ENCODE measurements at places on chromosomes 1 and 21.

GRCh38 chr1:212981025-212981495, 30.7 kb downstream of the VASH2 start:
- DNase-seq: no peak

- no peak for DNase-seq
Measured at GRCh38 chr1:51924455-51924854, 45.9 kb upstream of the NRDC start.

DNA sequence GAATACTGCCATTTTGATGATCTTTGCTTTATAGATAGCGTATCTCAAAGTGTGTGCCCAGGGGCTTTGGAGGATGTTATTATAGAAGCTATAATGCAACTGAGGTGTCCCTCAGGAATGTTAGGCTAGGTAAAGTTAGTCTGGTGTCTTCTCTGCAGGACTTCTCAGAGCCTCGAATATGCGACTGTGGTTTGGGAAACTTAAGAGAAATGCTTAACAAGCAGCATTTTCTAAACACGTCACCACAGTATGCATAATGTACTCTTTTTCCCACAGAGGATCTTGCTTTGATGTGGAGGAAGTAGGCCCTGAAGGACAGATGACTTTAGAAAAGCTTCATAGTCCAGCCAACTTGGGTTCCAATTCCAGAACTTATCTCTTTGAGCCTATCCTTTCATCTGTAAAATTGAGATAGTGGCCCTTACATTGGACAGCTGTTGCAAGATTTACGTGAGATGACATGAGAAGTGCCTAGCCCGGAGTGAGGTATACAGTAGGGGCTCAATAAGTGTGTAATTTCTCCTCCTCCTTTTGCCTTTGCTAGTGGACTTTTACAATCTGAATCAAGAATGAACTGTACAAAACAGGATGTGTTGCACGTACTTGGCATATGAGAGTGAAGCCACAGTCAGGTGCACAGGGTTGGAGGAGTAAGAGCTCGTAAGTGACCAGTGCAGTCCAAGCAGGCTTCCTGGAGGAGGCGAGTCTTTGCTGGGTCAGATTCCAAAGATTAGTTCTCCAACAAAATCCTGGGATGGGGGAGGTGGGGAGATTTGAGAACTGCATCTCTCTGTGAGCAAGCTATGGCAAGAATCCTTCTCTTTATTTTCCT, 29.7 kb upstream of the TRABD2B start:
- DNase-seq: no peak

- DNase-seq: no peak
Measured at GRCh38 chr1:105399716-105400115, 1650.0 kb downstream of the AMY1C start.

DNA sequence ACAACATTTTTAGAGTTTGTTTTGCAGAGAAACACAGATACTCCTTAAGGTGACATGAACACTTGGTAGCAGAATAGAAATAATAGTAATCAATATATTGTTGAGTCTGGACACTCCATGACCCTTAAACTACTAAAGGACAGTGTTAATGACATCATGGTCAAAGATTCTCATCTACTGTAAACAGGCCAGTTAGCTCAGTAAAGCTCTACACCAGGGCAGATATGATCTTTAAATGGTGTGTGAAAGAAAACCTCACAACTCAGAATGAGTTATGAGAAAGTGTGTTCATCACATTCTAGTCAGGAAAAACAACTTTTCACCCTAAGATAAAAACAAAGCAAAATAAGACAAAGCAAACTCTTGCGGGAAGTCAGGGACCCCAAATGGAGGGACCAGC, 58.1 kb upstream of the ADAMTS5 start:
- DNase-seq: no peak

GRCh38 chr1:184424157-184424556, 37.3 kb downstream of the C1orf21 start:
- no peak for DNase-seq

GRCh38 chr1:195576641-195577040, 1031.6 kb downstream of the KCNT2 start:
- DNase-seq: no peak

DNA sequence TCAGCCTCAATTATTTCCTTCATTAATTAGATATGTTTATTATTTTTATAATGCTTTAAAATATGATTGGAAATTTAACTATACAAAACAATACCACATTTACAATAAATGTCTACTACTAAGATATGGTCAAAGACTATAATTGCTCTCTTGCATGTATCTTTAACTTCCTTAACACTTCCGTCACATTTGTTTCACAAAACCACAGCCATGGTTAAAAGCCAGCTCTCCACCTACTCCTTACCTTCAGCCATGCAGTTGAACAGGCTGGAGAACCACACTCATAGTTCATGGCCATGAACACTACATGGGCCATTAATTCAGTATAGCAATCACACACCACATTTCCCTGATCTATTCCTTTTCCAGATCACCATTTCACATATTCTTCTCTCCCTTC, 72.2 kb downstream of the NME7 start:
- no peak for DNase-seq

- no peak for DNase-seq
Measured at GRCh38 chr21:25709684-25710265, 24.9 kb downstream of the ATP5PF start.

- no peak for DNase-seq
Measured at GRCh38 chr1:230707732-230708630, 5.9 kb downstream of the AGT start.

DNA sequence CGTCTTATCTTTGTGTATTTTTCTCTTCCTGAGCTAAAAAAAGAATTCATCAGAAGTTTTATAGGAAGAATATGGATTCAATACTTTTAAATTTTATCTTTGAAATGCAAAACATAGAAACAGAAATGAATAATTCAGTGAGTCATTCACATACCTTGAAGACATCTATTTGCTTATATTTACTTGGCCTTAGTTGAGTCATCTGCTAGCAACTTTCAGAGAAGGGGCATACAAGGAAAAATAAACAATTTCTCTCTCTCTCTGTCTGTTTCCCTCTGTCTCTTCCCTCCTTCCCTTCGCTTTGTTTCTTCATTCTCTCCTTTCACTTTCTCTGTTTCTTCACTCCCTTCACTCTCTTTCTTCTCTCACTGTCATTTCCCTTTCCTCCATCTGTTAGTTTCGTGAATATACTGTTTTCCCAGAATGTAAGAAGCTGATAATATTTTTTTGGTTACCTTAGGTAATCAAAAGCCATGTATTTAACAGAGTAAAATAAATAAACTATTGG, 477.2 kb downstream of the BRINP3 start:
- DNase-seq: no peak

DNA sequence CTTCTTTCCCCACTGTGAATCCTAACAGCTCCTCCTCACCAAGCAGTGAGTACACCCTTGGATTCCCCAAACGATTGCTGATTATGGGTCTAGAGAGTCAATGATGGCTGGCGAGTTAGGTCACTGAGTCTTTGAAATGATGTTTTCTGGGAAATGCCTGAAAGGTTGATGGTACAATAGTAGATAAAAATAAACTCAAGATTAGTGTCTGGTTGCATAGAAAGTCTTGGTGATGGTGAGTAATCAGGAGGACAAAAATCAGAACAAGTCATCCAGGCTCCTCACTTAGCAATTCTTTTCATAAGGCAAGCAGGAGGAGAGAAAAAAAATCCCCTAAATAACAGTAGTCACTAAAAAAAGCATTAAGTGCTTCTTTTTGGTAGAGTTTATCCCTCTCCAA, 22.6 kb downstream of the HLX start:
- no peak for DNase-seq

DNA sequence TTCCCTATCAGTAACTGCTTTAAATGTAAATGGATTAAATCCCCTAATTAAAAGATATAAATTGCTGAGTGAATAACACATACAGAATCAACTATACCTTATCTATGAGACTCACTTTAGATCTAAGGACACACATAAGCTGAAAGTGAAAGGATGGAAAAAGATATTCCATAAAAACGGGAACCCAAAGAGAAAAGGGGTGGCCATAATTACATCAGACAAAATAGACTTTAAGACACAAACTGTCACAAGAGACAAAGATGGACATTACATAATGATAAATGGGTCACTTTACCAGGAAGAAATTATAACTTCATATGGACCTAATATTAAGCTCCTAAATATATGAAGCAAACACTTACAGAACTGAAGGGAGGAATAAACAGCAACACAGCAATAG, 59.2 kb downstream of the SLC25A24 start:
- no peak for DNase-seq

DNA sequence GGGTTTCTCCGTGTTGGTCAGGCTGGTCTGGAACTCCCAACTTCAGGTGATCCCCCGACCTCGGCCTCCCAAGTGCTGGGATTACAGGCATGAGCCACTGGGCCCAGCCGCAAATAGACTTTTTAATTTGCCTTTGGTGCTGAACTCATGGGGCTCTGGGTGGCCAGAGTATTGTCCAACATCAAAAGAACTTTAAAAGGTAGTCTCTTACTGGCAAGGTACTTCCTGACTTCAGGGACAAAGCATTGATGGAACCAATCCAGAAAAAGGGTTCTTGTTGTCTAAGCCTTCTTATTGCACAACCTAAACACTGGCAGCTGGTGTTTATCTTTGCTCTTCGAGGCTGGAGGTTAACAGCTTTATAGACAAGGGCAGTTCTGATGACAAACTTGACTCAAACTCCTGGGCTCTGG, 3.8 kb upstream of the KTI12 start:
- DNase-seq: no peak

GRCh38 chr21:40792691-40793456, 54.1 kb downstream of the DSCAM start:
- DNase-seq: no peak

GRCh38 chr1:48495166-48495565, 23.2 kb upstream of the SPATA6 start:
- DNase-seq: no peak

- no peak for DNase-seq
Measured at GRCh38 chr21:36029309-36029708, 31.0 kb downstream of the SETD4 start.

DNA sequence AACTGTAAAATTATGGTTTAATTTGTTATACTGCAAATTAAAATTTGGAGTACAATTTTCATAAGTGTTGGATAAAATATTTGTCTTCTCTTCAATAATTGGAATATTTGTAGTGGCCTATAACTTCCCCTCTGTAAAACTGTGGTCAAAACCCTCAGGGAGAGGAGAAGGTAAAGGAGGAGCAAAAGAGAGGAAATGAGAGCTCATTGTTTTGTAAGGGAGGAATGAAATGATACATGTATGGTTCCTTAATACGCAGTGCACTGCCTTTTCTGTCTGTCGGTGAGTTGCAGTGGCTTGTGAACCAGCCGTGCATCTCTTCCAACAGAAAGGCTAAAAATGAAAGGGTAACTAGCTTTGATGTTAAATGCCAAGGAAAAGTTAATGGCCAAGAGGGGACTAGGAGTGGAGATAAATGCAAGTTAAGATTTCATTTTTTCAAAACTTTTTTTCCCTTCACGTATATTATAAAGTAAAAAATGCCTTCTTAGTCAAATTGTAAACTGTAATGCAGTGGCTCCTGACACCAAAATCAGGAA, 26.4 kb downstream of the LRRC8D start:
- no peak for DNase-seq

DNA sequence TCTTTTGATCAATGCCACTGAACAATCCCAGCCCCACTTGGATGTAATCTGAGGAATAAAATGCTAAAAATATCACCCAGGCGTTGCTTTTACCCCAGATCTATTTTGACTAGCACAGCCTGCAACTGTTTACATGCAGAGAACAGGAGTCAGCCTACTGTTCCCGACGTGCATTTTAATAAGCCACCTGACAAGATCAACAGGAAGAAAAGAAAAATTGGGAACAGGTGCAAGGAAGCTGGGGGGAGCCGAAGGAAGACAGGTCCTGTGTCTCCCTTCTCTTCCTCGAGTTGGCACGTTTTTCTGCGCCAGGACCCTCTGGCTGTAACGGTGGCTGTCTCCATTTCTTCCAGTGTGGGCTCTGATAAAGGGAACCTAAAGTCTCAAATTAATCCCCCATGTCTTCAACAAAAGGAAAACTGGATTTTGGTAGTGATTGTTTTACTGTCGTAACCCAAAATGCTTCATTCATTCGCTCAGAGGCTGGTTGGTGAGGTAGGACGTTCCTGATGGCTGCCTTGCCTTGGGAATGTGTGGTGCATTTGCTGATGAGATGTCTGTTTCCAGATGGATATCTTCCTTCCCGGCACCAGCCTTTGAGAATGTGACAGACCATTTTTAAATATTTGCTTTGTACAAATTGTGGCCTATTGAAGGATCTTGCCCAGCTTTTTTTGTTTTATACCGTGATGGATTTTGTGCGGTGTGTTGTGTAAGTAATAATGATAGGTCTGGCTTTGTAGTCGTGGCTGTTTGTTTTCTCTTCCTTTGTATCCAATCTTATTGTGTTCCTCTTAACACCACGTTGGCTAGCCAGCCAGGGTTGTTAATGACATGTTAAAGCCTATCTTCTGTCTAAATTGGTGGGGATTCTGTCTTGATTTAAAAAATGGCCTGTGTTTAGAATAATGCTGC, 117.5 kb downstream of the C1orf21 start:
- no peak for DNase-seq

DNA sequence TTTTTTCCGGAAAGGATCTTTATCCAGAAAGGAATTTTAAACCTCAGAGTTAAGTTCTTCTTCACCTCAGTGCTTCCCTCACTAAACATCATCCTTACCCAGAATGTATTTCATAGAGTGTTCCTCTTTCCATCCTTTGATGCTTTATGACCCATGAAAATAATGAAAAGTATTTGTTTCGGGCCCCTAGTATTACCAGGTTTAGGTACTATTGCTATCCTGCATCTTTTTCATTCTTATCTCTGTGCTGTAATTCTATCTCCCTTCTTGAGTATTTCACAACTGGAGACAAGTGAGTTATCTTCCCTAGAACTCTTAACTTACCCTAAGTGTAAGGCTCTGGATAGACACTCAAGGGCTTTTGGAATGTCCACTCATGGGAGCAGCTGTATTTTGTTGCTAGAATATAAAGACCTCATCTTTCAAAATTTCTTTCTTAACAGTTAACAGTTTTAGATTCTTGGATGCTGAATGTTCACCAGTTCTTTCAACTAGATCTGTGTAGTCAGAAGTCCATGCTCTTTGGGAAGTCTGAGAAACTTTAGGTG, 26.2 kb downstream of the UCK2 start:
- DNase-seq: no peak

- no peak for DNase-seq
Measured at GRCh38 chr1:200891774-200892157, 2.9 kb upstream of the INAVA start.

- DNase-seq: no peak
Measured at GRCh38 chr1:41588334-41588875, 103.9 kb upstream of the EDN2 start.

GRCh38 chr1:223487887-223488259, 94.7 kb downstream of the CCDC185 start:
- no peak for DNase-seq
